ENCODE measurements at places on chromosomes 2 and 18.

DNA sequence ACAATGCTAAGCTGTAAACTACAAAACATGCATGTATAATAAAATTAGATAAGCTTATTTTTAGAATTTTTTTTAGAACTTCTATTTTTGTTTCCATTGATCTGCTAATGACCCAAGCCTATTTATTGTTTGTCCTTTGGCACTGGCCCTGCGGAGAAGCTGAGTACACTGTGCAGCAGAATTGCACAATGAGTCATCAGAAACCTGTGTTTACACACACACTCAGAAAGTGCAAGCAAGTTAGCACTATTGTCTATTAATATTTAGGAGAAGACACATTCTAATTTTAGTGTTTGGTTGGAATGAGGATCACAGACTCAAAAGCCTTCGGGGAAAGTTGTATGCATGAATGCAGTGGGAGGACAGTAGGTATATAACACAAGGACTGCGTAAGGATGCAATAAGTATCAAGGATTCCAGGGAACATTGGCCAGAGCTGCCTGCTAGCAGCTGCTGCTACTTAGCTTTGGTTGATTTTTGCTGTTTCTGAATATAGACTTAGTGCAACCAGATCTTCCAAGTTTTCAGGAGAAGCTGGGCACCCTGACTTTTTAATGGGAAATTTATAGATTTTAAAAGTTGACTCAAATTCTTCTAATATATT is 128.2 kb downstream of the KCNH7 start:
- DNase-seq, result no peak

DNA sequence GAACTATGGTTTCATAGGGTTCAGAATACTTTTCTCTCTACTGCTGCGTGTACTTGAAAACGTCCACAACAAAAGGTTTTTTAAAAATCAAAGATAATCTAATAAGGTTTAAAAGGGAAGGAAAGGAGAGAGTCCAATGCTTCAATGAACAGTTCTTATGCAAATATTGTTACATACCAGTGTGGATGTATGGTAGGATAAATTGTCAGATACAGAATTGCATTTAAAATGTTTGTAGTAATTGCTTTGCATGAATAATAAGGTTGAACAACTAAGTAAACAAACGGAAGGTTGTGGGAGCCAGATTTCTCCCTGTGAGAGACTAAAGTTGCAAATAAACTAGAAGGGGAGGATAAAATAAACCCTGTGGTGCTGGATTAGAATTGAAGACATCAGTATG is 53.8 kb upstream of the RBBP8 start:
- no peak for DNase-seq

- peak; percentile 35 for DNase-seq
These were observed 43.8 kb upstream of the ITPRID2 start for GRCh38 chr2:181847702-181848101.

DNA sequence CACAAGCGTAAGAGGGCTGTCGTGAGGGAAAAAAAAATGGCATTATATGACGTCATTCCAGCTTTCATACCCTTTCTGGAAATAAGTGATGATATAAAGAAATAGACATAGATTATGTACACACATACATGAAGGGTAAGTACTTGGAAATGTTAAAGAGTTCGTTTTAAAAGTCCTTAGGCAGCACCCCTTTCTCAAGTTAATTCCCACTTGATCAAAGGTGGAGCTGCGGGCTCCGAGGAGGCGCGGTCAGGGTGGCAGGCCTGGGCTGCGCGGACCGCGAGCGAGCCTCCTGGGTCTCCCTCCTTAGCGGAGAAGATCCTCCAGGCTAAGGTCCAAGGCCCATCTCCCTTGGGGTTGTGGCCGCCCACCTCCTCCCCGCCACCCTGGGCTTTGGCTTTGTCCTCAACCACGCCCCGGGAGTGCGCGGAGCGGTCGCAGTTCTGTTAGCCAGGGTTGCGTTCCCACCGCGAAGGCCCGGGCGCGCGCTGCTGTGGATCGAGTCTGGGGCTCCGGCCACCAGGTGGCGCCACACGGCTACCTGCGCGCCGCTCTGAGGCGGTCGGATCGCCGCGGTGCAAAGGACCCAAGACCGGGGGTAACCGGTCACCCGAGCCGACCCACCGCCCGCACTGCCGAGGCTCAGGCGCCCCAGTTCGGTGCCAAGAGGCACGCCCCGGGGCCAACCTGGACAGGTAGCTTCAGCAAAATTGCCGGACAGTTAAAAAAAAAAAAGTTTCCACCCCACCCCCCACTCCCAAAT is 66.8 kb downstream of the HNRNPLL start:
- DNase-seq, result peak; percentile 83

- no peak for DNase-seq
These were observed 134.2 kb upstream of the SPRED2 start for GRCh38 chr2:65566617-65567016.

DNA sequence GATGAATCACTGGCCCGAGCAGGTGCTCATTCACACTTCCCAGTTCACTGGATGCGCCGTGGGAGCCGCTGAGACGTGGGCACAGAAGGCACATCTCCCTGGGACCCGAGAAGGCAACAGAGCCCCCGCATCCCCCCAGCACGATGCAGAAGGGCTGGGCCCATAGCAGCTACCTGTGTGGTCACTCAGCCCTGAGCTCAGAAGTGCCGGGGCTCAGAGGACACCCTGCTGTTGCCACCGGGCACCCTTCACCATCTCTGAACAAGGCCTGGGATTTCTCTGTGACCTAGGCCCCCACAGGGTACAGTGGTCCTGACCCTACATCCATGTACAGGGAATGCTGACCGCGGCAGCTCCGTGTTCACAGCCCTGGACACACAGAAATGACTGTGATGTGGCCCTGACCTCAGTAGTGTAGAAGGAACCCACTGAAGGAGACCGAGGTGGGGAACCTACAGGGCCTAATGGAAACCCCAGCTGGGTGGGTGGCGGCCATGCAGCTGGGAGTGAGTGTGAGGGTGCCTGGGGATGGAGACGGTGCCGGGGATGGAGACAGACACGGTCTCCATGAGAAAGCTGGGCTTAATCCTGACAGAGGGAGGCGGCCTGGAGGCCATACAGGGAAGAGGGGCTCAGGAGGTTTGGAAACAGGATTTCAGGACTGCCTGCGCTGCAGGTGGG is 111.9 kb upstream of the OTOS start:
- DNase-seq, result no peak

DNA sequence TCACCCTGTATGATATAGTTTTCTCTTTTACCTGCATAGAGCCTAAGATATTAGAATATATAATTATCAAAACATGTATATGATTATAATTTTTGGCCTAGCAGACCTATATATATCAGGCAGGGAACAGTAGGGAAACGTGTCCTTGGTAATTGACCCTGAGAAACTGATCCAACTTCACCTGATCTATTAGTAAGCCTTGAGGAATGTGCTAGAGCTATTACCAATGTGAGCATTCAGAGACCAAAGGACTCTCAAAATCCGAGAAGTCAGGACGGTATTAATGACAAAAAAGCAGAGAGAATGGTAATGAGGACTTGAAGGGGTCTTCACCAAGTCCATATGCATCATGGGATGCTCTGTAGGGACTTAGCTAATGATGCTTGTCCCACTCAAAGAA is 571.9 kb downstream of the CPS1 start:
- DNase-seq, result no peak

DNA sequence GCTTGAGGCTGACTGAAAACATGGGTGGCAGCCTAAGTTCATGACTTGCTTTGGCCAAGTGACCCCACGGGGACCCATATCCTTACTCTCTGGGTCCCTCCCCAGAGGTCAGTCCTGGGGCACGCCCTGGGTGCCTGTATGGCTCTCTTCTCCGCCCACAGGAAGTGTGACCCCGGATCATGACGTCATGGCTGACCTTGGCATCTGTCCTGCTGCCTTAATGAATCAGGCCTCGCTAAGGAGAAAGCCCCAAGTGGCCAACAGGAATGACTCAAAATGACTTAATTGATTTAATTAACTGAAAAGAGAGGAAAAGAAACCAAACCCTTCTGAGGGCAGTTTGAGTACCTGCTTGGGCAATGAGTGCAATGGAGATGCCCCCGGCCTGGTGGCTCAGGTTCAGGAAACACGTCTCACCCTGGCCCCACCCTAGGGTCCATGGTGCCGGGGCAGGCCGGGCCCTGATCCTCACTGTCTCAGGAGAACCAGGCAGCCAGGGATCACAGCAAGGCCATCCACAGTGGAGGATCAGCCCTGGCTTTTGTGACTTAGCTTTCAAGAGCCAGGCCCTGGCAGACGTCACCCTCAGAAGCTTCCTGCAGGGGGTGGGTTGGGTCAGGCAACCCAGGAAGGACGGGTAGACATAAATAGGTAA is 112.0 kb downstream of the CYP26B1 start:
- no peak for DNase-seq
